ENCODE measurements at places on chromosomes 13 and 19. TPM values are rescaled to one million over a fixed set of nuclear protein-coding genes. Genes with fewer than 3 reads are reported as not detected.

DNA sequence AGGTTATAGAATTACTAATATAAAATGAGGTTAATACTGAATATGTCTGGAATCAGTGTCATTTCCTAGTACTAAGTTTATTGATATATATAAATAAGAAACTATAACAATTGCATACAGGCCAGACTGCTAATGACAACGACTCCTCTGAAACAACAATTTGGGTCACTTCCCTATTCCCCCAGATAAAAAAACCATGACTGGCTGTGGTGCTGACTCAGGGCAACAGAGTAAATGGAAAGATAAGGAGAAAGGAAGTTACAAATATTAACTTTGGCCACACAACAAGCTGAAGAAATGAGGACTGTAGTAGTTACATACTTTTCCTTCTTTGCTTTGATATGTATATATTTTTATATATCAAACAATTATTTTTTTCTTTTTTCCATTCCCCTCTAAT lies 263.7 kb upstream of the PCDH9 start:
- no peak for ATAC-seq

The OLFM2 gene
- total RNA-seq: 1.6 TPM

The PLK5 gene
- total RNA-seq: not detected

GRCh38 chr19:35216016-35216832 lies 12.3 kb downstream of the FAM187B start:
- ATAC-seq: peak; percentile 5

The OR7D2 gene
- not detected for total RNA-seq

GRCh38 chr19:991932-992669 lies 8.0 kb downstream of the WDR18 start:
- no peak for ATAC-seq

The LEUTX gene
- total RNA-seq: not detected

- peak; percentile 13 for ATAC-seq
Measured at GRCh38 chr13:46124531-46124966, 19.7 kb upstream of the CPB2 start.

DNA sequence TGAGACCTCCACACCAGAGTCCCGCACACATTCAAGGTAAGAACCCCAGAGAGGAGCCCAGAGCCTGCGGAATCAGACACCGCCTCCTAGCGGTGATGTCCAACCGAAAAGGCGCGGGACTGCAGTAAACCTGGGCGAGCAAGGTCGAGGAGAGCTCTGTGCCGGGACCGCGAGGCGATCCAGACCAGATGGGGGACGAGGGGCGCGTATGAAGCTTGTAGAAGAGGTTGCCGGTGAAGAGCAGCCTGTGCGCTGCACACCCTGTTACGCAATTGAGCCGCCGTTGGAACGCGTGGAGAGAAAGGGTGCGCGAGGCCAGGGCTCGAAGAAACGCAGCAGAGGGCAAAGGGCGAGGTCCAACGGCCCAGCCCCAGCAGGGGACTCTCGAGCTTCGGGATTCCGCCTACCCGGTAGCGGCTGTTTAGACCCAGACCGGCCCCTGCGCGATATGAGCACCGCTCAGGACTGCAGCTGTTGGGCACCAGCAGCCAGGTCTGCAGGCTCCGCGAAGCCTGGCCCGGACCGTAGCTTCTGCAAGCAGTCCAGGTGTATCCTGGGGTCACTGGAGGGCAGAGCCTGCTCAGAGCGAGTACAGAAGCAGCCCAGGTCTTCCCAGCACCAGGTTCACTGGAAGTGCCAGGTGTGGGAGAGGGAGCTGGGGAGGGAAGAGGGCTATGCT lies 65.9 kb upstream of the ZNF599 start:
- ATAC-seq: peak; percentile 40

GRCh38 chr13:22717036-22717435 lies 463.7 kb upstream of the SGCG start:
- ATAC-seq: no peak

- ATAC-seq: no peak
Measured at GRCh38 chr19:33621811-33622504, at the start of gene CHST8. CHST8 (plus strand) TSS chr19:33621953; CDS start chr19:33689262, 67,309 bp downstream.

DNA sequence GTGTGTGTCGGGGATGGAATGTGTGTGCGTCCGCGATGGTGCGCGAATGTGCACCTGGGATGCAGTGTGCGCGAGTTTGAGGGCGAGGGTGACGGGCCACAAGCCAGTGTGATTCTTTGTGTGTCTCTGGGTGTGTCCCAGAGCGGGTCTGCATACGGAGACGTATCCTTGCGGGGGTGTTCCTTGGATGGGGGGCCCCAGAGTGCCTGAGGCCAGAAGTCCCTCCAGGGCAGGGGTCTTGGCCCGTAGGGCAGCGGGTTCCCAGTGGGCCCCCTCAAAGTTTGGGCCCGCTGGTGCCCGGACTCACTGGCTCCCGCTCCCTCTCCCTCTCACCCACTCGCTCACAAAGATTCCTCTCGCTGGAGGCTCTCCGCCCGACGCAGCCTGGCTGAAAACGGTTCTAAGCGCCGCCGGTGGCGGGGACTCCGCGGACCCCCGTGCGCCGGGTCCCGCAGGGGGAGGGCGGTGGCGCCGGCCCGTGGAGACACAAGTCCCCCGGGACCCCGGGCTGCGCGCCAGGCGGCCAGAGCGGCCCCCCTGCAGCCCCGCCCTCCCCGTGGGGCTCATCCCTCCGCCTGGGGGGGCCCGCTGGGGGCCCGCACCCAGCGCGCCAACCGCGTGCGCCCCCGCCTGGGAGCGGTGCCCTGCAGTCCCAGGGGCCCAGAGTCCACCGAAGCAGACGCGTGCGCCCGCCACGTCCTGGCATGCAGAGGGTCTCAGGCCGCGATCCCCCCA lies 886 bp downstream of the CRLF1 start:
- ATAC-seq: no peak

The LHFPL6 gene
- 7.5 TPM for total RNA-seq

DNA sequence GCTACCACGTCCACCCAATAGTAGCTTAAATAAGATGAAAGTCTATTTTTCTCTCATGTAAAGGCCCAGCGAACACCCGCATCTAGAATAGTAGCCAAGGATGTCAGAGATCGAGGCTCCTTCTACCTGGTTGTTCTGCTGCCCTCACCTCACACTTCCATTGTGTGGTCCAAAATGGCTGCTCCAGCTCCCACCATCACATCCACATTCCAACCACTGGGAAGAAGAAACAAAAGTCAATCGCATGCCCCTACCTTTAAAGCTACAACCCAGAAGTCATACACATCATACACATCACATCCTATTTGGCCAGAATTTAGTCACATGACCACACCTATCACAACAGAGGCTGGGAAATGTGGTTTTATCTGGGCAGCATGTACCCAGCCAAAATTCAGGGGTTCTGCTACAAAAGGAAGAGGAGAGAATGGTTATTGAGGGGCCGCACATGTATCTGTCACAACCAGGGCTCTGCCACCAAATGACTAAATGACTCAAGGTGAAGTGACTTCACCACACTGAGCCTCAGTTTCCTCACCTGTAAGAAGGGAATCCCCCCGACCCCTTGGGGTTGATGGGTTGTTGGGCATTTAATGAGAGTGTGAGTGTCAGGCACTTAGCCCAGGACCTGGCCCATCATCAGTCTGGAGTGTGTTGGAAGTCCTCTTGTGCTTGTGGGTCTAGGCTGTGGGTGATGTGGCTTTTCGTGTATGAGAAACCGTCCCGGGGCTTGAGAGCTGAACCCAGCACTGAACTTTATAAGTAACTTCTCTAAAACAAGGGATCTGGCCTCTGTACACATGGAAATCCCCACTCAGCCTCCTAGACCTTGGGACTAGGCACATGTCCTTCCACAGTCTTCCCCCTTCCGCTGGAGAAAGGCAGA lies 10.2 kb upstream of the CBLC start:
- ATAC-seq: peak; percentile 17

GRCh38 chr13:113049521-113049941 lies 56.1 kb upstream of the F7 start:
- ATAC-seq: no peak

The SLITRK6 gene
- not detected for total RNA-seq

DNA sequence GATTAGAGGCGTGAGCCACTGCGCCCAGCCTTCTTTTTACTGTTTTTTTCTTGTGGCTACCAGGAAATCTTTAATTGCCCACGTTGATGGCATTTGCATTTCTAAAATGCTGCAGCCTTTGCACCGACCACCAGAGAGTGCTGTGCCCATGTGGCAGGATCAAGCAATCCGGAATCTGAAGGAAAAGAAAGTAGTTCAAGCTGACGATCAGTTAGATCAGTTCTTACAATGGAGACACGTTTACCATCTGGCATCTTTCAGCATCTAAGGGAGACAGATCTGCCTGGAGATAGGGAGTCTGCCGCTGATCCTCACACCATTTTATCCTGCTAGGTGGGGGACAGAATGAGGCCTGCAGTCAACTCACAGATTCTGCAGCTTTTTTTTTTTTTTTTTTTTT lies 19.9 kb downstream of the TINCR start:
- no peak for ATAC-seq

All from activated T-helper 17 cell treated with anti-CD3 and anti-CD28 coated beads, Interleukin-2, amount 50 U/mL, for 72 hours (primary cell).